Left renal cortex interstitium (tissue), 4 donors: ENCODE measurements at places on chromosomes 13 and 19. TPM values are rescaled to one million over a fixed set of nuclear protein-coding genes. Genes with fewer than 3 reads are reported as not detected.

The ERICH6B gene
- 4.2 TPM for polyA plus RNA-seq

The BEST2 gene
- not detected for polyA plus RNA-seq

The ACP7 gene
- polyA plus RNA-seq: 0.66 TPM

The ZNF540 gene
- polyA plus RNA-seq: 6.1 TPM

The SMIM7 gene
- polyA plus RNA-seq: 91.1 TPM

The BLOC1S3 gene
- 10.0 TPM for polyA plus RNA-seq

DNA sequence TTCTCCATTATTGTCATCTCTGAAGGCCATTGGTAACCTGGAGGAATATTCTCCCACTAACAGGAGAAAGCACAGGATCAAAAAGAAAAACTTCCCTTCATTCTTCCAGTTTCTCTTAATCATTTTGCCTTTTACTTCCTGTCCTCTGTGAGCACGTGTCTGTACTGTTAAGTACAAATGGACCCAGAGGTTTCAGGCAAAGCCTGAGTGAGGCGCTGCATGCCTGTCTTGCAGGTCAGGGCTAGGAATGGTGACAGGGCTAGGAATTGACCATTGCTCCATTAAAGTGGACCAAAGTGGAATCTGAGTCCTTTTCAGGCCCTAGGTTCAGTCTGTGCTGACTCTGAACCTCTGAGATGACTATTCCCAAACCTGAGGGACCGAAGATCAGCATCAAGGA lies 326.7 kb downstream of the SHISA2 start:
- no peak for DNase-seq

DNA sequence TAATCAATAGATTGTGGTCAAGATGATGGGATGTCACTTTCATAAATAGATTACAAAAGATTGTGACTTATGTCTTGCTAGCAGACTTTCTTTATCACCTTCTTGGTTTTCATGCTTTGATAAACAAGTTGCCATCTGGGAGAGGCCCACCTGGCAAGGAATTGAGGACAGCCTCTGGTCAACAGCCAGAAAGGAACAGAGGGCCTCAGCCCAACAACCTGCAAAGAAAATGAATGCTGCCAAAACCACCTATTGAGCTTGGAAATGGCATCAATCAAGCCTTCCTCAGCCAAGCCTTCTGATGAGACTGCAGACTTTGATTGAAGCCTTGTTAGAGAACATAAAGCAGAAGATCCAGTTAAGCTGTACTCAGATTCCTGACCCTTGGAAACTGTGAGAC lies 288.6 kb downstream of the SPRY2 start:
- DNase-seq: no peak

DNA sequence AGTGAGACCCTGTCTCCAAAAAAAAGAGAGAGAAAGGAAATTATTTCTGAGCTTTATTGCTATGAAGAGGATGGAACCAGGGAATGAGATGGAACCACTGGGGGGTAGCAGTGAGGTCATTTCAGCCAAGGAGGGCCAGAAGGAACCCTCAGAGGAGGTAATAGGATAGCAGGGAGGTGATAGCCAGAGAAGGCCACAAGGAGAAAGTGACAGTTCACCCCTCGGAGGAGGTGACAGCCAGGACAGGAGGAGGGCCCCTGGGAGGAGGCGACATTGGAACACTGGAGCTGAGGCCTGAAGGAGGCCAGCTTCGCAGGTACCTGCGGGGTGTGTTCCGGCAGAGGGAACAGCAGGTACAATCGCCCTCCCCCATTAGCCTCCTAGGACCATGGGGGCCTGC lies 675 bp upstream of the PGPEP1 start:
- DNase-seq: no peak

DNA sequence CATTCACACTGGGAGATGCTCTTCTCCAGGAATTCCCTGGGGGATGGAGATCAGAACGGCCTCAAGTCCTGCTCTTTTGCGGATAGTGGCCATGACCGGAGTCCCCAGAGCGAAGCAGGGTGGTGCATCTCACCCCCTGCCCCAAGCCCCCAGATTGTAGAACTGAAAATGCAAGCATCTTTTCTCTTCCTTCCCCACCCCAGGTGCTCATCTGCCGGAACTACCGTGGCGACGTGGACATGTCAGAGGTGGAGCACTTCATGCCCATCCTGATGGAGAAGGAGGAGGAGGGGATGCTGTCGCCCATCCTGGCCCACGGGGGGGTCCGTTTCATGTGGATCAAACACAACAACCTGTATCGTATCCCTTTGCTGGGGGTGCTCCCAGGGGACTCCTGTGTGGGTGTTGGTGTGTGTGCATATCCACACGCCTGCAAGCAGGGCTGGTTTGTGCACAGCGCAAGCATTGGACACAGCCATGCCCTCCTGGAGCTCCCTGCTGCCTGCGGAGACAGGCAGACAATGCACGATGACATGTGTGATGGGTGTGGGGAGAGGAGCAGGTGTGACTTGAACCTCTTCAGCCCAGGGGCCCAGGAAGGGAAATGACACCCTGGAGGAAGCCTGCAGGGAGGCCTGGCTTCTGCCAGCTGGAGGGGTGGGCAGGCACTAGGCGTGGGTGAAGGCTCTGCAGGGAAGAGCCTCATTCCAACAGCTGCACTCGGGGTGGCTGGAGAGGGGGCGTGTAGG lies 5.7 kb downstream of the AP1M1 start:
- no peak for DNase-seq

GRCh38 chr13:21850013-21851006 lies 179.4 kb downstream of the FGF9 start:
- no peak for DNase-seq
